ENCODE measurements at places on chromosomes 4 and X.

DNA sequence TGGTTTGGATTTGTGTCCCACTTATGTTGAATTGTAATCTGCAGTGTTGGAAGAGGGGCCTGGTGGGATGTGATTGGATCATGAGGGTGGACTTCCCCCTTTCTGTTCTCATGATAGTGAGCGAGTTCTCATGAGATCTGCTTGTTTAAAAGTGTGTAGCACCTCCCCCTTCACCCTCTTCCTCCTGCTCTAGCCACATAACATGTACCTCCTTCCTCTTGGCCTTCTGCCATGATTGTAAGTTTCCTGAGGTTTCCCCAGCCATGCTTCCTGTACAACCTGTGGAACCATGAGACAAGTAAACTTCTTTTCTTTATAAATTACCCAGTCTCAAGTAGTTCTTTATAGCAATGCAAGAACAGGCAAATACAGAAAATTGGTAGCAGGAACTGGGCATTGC, 138.7 kb downstream of the INPP4B start:
- DNase-seq: peak; percentile 67

DNA sequence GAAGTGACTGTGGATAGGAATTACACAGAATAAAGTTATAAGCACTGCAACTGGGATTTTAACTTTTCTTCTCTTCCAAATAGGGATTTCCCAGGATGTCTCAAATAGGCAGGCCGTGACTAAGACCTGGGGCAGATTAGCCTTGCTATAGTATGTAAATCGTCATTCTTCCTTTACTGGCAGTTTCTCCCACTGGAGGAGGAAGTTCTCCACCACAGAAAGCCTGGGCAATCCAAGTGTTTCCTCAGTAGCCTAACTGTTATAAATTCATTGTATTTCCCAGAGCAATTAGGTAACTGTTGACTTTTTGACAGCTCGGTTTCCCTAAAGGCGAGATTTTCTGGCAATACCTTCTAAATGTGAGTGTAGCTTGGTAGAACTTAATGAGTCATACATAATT, at the start of gene TNIP3:
TNIP3 (minus strand) TSS at position 31 of the 400 bp plus-strand sequence. CDS start 196 bp downstream, outside the sequence.
- DNase-seq: no peak

GRCh38 chr4:100087743-100088142, 102.5 kb downstream of the DDIT4L start:
- DNase-seq: no peak

DNA sequence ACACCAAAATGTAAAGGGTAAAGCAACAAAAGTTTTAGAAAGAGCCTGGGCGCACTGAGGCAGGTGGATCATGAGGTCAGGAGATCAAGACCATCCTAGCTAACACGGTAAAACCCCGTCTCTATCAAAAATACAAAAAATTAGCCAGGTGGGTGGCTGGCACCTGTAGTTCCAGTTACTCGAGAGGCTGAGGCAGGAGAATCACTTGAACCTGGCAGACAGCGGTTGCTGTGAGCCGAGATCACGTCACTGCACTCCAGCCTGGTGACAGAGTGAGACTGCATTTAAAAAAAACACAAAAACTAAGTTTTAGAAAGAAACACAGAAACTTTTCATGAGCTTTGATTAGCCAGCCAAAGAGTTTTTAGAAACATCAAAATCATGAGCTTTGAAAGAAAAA, 76.5 kb downstream of the APBB2 start:
- DNase-seq: no peak

- no peak for DNase-seq
These were observed 65.9 kb downstream of the SRPX start for GRCh38 chrX:38154818-38155217.

DNA sequence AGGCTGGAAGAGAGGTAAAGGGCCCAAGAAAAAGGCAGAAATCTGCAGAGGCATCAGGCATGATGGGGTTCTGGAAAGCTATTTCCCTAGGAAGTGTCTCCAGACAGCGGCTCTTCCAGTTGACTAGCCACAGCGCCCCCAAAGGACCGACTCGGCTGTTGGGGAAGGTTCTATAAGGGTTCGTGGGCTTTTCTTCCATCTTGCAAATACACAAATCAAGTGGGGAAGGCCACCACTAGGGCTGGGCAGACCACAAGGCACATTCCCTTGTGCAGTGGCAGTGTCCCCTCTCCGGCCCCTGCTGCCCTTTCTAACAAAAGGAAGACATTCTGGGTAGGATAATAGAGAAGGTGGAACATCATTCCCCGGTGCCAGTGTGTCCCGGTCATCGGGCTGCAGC, 18.2 kb downstream of the BCOR start:
- DNase-seq: no peak

DNA sequence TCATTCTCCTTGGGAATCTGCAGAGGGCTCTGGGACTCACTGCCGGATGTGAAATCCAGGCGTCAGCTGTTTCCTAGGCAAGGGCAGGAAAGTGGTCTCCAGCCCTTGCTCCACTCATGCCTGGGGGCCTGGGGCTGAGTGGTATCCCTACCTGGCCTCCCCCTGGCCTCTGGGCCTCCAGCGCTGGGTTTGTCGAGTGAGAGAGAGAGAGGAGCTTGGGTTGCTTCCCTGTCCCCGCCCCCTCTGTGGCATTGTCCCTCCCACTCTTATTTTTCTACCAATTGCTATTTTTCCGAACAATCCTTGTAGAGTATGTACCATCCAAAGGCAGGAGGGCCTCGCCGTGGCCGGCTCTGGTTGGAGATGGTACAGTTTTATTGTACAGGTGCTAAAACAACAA, 53.1 kb downstream of the ELF4 start:
- no peak for DNase-seq

DNA sequence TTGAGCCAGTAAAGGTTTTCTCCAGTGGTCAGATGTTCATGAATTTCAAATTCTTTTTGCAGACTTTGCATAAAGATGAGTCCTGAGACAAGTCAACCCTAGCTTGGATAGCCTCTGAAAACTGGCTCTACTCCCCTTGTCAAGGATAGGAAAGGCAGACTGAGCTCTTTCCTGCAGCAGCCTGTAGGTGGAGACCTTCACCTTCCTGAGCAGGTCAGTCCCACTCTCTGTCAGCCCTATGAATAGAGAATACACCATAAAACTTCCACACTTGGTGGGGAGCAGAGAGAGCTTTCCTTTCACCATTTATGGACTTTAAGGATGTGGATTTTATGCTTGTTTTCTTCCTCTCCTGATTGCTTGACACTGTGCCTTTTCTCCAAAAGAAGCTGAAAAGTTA, 41.9 kb downstream of the PCDH19 start:
- DNase-seq: peak; percentile 1

GRCh38 chr4:122911588-122911987, 10.8 kb downstream of the NUDT6 start:
- no peak for DNase-seq

DNA sequence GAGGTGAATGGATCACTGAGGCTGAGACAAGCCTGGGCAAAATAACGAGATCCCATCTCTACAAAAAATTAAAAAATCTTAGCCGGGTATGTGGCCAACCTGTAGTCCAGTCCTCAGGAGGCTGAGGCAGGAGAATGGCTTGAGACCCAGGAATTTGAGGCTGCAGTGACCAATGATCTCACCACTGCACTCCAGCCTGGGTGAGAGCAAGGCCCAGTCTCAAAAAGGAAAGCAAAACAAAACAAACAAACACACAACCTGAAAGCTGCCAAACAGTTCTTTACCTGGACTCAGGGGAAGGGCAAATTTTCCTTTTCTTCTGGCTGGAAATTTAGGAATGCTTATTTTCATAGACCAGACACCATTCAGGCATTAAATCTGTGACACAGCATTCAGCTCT, 163.1 kb upstream of the FAT1 start:
- DNase-seq: no peak

GRCh38 chrX:56813318-56813837, 84.3 kb downstream of the NBDY start:
- DNase-seq: peak; percentile 25

- no peak for DNase-seq
These were observed 41.0 kb downstream of the SLIT2 start for GRCh38 chr4:20292739-20293138.

Data from Jurkat, Clone E6-1 (cell line).